Bone marrow (tissue), 2 donors: ENCODE measurements at places on chromosomes 7 and 10.

DNA sequence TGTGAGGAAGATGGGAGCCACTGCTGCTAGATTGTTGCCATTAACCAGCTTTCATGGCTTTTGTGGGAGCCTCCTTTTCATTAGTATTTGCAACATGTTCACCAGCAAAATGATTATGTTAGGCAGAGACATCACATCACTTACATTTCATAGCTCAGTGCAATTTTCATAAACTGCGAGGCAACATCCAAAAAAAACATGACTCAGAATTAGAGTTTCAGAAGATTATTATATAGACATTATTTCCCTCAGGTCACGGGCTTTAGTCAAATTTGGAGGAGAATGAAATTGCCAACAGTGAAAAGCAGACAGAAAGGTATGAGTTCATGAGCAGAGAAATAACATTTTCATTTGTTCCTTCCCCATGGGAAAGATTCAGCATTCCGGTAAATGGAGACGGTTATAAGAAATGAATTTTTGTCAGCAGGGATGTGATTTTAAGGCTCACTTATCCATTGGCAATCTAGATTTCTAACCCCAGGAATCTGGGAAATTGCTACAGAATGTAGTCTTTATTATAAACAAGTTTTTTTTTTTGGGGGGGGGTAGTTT is 573.2 kb downstream of the AUTS2 start:
- no peak for DNase-seq

- no peak for DNase-seq
Observed at GRCh38 chr7:29564496-29565223, 1.0 kb downstream of the PRR15 start.

- no peak for DNase-seq
Observed at GRCh38 chr10:10992072-10992471, 25.6 kb upstream of the CELF2 start.

DNA sequence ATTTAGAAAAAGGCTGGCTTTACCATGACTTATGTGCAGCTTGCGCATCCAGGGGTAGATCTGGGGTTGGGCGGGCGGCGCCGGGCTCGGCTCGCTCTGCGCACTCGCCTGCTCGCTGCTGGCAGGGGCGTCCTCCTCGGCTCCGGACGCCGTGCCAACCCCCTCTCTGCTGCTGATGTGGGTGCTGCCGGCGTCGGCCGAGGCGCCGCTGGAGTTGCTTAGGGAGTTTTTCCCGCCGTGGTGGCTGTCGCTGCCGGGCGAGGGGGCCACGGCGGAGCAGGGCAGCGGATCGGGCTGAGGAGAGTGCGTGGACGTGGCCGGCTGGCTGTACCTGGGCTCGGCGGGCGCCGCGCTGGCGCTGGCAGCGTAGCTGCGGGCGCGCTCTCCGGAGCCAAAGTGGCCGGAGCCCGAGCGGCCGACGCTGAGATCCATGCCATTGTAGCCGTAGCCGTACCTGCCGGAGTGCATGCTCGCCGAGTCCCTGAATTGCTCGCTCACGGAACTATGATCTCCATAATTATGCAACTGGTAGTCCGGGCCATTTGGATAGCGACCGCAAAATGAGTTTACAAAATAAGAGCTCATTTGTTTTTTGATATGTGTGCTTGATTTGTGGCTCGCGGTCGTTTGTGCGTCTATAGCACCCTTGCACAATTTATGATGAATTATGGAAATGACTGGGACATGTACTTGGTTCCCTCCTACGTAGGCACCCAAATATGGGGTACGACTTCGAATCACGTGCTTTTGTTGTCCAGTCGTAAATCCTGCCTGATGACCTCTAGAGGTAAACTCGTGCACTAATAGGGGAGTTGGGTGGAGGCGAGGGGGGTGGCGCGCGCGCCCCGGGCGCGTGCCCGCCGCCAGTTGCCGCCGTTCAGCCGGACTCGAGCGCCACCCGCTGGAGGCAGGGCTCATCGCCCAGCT is at the start of gene HOXA5:
TSS of gene HOXA5 (minus strand) at position 659 of the 927 bp plus-strand sequence. CDS start at position 585, 74 bp downstream.
- DNase-seq, result no peak

DNA sequence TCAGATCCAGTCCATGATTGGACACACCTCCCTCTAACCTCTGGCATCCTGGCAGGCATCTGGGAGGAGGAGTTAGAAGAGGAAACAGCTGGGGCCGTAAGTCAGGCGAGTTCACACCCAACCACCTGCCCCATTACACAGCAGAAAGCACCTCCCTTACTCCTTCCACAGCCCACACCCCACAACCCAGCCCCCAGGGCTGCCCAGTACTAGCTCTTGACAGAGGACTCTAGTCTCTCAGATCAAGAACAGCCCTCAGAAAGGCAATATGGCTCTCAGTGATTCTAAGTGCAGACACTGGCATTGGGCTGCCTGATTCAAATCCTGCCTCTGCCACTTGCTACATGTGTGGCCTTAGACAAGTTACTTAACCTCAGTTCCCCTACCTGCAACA is 34.1 kb downstream of the KCNMA1 start:
- DNase-seq, result no peak

DNA sequence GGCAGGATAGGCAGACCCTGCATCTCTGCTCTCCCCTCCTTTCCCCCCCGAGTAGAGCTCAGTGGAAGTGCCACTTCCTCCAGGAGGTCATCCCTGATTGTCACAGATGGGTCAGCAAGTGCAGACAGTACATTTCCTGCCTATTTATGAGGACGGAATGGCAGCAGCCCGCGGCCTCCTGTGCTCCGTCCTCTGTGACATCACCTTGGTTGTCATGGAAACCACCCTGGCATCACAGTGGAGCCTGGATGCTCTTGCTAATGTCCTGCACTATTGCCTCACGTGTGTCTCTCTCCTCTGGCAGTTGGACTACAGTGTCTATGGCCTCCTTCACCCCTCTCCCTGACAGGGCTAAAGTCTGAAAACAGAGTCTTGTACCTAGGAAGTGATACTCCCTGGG is 148.6 kb downstream of the SH3PXD2A start:
- no peak for DNase-seq

DNA sequence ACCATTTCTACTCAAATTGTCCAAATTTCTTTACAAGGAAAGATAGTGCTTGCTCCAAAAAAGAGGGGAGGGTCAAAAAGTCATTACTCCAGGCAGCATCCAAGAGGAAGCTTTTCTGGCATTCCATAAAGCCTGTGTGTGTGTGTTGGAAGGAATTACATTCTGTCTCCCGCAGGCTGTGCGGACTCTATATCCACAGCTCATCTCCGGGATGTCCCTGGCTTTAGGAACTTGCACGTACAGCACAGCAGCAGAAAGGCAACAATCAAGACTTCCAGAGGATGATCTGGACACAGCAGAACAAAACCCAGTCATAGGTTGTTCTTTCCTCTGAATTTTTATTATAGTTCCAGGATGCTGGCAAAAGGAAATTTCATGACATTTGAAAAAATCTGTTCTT is 94.8 kb downstream of the ITIH5 start:
- no peak for DNase-seq

DNA sequence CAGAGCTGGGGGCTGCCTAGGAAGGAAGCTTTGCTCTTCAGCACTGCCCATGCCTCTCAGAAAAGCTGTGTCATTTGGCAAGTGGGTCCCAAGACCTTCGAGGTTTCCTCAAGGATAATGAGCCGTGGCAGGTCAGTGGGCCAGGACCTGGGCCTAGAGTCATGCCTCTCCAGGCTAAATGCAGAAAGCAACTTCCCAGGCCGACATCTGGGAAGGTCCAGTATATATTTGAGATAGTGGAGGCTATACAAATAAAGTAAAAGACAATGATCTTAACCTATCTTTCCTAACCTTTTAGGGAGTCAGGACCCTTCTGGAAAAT is 2.4 kb upstream of the HOXA10 start:
- no peak for DNase-seq
